ENCODE measurements at places on chromosomes 5 and 9.

DNA sequence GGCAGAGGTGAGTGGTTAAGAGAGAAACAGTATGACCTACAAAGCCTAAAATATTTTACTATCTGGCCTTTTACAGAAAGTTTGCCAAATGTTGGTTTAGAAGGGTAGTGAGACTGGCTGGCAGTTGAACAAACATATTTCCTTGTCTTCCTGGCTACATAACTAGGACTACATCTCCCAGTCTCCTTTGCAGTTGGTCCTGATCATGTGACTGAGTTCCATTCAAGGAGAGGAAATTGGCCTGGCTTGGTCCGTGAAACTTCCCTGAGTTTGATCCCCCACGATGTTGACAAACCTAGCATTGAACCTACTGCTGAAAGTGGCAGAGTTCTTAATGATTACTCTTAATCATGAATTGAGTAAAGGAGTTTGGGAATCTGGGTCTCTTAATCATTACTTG lies 280.8 kb downstream of the SLIT3 start:
- no peak for DNase-seq

DNA sequence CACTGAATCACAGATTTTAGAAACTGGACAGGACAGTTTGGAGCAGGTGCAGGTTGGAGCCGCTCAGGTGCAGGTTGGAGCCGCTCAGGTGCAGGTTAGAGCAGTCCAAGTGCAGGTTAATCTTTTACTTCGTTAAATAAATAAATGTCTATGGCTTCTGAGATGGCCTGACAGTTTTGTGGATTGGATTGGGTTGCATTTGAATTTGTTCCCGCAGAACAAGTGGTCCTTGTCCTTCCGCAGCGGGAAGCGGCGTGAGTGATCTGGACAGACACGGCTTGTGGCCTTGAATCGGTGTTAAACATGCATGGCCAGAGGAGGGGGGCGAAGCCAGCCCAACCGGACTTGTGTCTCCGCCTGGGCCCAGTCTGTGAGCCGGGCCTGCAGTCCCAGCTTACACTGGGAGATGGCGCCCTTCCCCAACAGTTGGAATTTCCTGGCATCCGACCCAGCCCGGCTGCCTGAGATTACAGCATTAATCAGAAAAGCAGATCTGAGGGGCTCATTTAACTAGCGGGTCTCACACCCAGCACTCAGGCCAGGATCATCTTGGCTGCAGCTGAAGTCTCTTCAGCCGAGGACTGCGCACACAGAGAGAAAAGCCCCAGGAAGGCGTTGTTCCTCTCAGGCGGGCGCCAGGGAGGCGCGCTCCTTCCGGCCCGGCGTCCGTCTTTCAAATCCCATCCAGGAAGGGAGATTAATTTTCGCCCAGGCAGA lies 1.5 kb upstream of the OLFM1 start:
- no peak for DNase-seq

GRCh38 chr5:41763081-41763480 lies 107.1 kb downstream of the OXCT1 start:
- no peak for DNase-seq

DNA sequence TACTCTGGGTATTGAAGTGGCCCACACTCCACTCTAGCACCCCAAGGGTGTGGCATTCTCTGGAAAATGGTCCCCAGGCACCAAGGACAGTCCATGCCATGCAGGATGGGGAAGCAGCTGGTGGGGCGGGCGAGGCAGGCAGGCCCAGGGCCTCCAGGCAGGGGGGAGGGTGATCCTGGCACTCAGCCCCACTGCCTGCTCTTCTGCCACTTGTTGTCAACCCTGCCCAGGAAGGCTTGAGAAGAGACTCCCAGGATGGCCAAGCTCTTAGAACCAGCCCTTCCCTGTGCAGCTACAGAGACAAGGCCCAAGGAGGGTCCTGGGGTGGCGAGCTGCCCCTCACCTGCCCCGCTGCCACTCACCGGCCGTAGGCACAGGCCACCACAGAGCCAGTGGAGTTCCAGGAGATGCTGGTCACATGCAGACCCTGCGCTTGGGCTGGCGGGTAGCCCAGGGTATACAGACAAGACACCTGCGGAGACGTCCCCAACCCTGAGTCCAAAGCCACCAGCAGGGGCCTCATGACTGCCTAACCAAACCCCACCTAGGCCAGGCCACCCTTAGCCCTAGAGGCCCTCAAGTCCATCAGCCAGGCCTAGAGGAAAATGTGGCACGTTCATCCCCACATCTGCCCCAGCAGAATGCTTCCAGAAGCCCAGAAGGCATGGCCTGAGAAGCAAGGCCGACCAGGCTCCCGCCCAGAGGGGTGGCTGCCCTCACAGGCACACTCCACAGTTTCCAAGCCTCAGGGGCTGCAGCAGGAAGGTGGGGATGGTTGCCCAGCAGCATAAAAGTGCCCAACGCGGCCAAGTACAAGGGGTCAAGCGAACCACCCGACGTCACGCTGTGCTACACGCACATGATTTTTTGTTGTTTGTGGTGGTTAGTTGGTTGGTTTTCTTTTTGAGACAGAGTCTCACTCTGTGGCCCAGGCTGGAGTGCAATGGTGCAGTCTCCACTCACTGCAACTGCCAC lies 19.8 kb downstream of the DYNC2I2 start:
- no peak for DNase-seq

GRCh38 chr9:126838895-126839294 lies 21.5 kb upstream of the ZBTB34 start:
- no peak for DNase-seq

- no peak for DNase-seq
Observed at GRCh38 chr9:6048039-6048438, 32.6 kb upstream of the RANBP6 start.

DNA sequence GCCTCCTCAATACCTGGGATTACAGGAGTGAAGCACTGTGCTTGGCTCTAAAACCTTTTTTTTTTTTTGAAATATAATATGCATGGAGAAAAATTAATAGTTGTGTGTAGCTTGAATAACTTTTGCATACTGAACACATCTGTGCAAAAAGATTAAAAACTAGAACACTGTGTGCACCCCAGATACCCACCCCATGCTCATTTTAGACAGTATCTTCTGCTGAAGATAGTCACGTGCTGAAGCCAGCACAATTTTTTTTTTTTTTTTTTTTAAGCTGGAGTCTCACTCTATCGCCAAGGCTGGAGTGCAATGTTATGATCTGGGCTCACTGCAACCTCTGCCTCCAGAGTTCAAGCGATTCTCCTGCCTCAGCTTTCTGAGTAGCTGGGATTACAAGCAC lies 39.9 kb downstream of the C9orf153 start:
- no peak for DNase-seq

DNA sequence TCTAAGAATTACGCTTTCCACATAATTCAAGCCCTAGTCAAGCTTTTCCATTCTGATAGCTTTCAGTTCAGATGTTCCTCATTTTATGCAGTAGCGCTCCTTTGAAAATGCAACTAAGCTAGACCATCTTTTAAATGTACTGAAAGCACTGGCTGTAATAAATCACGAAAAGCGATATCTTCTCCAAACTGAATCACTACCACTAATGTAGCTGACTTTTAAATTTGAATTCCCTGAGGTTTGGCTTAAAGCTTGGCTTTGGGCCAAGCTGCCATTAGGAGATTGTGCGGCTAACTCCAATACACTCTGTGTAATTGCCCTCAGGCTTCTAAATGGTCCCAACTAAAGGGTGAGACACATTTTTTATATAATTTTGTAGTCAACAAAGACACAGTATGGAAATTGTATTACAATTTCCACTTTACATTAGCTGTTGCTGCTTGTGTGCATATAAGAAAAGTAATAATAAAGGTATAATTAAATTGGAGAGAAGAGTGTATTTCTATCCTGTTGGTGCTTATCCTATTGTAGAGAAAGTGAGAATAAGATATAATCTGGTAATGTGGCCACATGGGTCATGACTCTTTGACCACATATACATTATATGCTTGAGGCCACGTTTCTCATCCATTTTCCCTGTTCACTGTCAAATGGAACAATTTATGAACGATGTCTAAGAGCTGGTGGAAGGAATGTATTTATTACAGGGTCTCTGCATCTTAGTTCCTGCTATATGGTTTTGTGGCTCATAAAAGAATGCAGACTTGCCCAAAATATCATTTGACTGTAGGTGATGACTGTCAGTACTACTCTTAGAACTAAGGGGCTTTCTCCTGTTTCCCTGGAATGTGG lies 118.7 kb upstream of the TAF11L2 start:
- DNase-seq, result no peak

DNA sequence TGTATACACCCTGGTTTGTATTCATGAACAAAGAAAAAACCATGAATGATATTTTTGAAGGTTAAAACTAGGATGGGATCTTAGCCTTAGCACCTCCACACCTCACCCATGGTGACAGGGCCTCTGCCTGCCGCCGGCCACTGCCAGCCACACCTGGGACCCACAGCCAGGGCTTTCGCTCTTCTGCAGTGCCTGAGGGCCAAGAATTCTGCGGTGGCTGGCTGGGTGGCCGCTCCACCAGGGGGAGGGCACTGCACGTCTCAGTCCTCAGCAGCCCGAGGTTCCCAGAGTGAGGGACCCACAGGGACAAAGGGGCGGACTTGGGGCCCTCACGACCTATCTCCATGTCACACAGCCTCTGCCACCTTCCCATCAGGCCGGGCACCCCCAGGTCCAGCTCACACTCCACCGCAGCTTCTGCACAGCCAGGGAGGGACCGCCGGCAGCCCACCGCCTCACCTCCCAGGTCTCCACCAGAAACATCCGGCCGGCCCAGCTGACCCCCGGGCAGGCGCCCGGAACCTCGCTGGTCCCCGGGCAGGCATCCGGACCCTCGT lies 6.9 kb downstream of the EXD3 start:
- DNase-seq, result no peak

DNA sequence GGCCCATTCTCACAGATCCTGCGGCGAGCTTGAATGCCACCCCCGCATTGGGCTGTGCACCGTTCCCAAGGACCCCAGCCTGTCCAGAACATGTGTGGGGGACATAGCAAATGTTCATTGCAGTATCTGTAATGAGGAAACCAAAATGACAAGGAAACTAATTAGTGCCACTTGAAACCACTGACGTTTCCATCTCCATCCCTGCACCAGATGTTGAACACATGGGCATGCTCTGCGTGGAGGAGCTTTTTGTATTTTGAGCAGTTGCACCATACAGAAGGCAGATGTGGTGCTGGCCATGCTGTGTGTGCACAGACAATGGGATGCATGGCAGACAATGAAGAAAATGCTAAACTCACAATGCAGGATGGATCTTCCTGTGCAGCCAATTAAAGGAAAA lies 437.7 kb downstream of the SEMA5A start:
- no peak for DNase-seq

DNA sequence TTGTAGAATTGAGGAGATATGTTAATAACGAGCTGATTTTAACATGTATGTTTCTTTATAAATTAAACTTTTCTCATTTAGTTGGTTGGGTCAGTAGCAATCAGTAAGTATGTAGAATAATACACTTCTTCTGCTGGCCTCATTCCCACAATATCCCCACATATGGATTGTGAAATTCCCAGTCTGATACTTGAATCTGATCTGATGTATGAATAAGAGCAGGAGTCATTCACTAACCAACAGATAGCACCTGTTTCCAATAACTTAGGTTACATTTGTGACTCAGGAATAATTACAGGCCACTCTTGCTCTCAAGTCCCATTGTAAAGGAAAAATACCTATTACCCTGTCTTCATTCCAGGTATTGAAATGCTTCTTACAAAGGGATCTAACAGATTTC lies 23.9 kb downstream of the SLC36A1 start:
- DNase-seq, result no peak

- no peak for DNase-seq
Observed at GRCh38 chr9:136117916-136118319, 757 bp downstream of the TMEM250 start.

DNA sequence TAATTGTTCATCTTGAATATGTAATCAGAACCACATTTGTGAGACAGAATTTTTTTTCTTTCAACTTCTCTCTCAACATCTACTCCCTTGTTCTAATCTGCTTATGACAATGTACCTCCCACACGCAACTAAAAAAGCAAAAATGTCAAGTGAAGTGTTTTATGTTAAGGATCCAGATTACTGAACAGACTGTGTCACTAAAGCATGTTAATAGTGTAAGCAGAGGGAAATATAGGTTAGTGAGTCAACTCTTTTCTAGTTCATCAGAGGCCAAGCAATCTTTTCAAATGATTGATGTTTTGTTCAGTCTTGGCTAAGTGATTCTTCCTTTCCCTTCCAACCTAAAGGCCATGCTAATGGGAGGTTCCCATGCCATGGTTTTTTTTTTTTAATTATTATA lies 34.7 kb upstream of the IDNK start:
- no peak for DNase-seq

DNA sequence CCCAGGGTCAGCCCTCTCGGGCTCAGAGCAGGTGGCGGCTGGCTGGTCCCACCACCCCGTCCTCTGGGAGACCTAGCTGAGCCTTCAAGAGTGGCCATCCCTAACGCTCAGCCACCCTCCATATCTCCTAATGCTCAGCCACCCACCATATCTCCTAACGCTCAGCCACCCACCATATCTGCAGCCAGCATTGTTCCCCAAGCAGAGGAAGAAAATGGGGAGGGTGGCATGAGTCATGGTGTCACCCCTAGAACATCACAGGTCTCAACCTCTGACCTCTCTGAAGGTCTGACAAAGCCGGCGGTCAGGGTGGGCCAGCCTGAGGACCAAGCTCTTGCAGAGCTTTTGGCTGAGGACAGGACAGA lies 14.7 kb downstream of the LHX3 start:
- DNase-seq, result no peak

- DNase-seq, result no peak
Observed at GRCh38 chr5:157451806-157452205, 8.2 kb upstream of the NIPAL4 start.

GRCh38 chr5:139141446-139142204 lies 56.5 kb downstream of the SIL1 start:
- DNase-seq, result no peak

DNA sequence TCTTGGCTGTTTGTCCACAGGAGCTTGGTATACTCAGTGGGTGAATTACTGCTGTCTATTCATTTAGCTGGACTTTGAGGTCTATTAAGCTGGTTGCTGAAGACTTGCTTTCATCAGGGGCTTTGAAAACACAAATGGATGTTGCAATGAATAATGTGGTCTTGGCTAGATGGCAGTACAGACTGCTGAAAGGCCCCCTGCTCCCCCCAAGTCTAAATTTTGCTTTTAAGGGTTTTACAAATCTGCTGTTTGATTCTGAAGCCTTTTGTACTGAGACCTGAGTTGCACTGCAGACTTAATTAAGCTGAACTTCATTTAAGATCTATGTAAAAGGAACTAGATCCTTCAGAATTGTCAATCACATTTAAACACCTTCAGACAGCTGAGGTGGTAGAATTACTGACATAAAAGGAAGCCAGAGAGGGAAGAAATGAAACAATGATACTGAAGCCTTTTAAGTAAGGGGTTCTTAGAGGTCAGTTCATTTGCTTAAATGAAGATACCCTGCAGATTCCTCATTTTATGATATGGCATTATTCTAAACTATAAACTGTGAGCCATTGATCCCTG lies 37.3 kb downstream of the KCTD16 start:
- DNase-seq, result no peak

DNA sequence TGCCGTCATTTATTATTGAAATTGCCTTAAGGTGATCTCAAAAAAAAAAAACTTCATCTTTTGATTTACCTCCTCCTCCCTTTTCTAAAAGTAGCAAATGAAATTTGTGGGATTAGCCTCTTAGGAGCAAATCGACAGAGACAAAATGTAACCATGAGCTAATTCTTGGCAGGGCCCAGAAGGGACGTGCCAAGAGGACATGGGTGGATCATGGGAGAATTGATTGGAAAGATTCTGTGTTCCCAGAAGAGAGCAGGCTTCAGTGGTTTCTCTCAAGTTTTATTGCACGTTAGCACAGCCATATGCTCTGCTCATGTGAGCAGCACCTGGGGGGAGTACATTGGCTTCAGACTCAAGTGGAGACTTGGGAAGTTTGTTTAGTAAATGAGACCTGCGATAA lies 394.6 kb downstream of the ELAVL2 start:
- DNase-seq, result no peak

Measured in stimulated activated CD8-positive, alpha-beta memory T cell treated with anti-CD3 and anti-CD28 coated beads, Interleukin-12 subunit alpha, Interleukin-12 subunit beta, amount 100 ng/mL, for 1 hour (primary cell).